ENCODE measurements at places on chromosomes 7 and 10.

- no peak for DNase-seq
These were observed 175.8 kb downstream of the TRIL start for GRCh38 chr7:28782362-28782761.

DNA sequence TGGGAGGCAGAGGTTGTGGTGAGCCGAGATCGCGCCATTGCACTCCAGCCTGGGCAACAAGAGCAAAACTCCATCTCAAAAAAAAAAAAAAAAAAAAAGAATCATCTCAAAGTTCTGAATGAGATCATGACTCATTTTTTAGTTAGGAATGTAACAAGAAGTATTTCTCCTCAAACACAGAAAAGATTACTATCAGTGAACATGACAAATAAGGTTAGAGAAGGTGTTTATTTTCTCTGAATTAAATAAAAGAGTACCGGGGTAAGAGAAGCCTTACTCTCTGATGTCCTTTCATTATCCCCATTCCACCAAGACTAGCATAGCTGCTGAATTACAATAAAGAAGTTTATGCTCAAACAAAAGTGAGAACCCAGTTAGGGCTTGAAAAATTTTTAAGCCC lies 50.1 kb downstream of the IPMK start:
- no peak for DNase-seq

DNA sequence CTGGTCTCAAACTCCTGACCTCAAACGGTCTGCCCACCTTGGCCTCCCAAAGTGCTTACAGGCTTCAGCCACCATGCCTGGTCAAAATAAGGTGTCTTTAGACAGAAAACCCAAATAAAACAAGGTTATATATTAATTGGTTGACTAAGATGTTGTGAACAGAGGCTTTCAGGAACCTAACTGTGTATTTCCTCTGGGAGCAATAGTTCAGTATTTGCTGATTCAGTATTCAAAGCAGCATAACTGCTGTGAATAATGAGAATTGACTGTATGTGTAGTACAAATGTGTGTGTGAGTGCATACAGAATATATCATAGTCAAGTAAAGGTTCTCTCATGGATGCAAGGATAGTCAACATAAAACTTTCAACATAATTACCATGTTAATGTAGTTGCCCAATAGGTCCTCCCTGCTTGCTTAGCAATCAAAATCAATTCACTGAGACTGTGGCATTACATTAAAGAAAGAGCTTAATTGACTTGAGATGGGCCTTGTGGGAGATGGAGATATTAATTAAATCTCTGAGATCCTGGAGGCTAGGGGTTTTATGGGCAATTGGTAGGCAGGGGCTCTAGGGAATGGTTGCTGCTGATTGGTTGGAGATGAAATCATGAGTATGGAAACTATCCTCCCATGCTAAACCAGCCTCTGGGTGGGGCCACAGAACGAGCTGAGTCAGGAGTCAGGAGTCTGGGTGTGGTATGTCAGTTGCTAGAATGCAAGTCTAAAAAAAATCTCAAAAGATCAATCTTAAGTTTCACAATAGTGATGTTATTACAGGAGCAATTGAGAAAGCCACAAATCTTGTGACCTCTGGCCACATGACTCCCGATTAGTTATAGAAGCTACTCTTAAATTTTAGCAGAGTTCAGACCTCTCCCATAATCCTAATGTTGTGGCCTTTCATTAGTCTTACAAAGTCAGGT lies 162.7 kb downstream of the AKR1D1 start:
- no peak for DNase-seq

- DNase-seq, result no peak
These were observed at the start of gene TMEM273 for GRCh38 chr10:49187950-49188761. TMEM273 (minus strand) TSS chr10:49188391; CDS start chr10:49188336, 55 bp downstream.

GRCh38 chr7:115549910-115550309 lies 480.7 kb downstream of the TFEC start:
- no peak for DNase-seq

DNA sequence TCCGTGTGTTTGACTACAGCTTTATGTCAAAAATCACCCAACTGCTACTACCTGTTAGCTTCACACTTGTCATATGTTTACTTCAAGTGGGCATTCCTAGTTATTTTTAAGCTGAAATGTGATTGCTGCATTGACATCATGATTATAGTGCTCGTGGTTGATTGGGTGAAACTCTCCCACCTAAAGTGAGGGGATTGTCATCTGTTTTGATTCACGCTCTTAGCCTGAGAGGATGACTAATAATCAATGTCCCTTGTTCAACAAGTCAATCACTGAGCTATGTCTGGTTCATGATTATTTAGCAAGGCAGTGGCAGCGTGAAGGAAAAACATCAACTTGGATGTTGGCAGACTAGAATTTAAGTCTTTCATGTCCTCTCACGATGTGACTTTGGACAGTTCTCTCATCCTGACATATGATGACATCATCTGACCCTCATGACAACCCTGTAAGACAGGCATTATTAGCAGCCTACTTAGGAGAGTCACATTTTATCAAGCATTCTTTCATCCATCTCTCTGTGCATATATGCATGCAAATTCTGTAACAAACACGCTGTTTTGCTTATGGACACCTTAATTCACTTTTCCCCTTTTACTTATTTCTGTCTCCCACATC lies 352.6 kb upstream of the ZMIZ1 start:
- DNase-seq, result no peak

- no peak for DNase-seq
These were observed 269.6 kb downstream of the ELFN1 start for GRCh38 chr7:1939434-1940401.

DNA sequence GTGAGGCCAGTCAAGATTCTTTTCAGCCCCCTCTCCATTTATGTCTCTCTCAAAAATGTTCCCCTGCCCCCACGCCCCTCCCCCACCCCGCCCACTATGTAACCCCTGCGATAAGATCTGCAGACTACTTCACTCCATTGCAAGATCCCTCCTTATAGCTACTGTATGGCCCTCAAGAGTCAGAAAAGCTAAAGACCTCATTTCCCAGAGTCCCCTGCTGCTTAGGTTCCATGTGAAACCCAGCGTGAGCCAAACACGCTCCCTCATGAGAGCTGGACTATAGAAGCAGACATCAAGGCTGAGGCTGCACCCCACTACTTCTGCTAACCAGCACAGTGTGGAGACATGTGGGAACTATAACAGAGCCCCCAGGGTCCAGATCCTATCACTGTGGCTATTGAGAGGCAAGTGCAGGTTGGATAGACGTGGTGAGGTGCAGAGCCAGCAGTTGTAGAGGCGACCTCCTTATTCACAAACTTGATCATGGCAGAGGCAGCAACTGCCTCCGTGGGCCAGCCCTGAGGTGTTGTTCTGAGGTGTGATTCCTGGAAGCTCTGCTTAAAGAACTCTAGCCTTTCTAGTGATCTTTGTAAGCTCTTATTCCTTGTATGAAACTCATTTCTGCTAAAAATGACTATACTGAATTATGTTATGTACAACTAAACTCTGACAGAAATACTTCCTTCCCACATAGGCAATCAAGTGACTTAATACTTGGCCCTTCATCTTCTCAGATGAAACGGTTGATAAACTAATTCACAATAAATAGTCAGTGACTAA lies 117.0 kb upstream of the ARID5B start:
- DNase-seq, result no peak

- no peak for DNase-seq
These were observed 26.4 kb downstream of the MBL2 start for GRCh38 chr10:52746169-52746568.

DNA sequence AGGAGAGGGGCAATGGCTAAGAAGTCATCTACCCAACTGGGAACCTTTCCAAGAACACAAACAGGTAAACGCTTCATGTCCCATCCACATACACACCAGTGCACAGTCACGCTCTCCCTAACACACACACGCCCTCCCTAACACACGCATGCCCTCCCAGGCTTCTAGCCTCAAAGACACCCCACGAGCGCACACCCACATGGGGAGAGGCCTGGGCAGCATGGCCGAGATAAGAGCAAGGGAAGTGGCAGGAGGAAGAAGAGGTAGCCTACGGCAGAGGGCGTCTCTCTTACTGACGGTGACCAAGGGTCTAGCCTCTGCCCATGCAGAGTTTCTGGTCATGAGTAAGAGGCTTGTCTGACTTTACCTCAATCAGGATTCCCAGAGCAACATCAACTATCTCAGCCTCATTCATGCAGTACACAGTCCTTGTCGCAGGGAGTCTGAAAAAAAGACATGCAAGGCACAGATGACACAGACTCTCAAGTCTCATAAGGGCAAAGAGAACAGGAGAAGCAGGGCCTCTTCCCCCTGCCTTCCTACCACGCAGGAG lies 3.1 kb downstream of the CYREN start:
- DNase-seq, result no peak

DNA sequence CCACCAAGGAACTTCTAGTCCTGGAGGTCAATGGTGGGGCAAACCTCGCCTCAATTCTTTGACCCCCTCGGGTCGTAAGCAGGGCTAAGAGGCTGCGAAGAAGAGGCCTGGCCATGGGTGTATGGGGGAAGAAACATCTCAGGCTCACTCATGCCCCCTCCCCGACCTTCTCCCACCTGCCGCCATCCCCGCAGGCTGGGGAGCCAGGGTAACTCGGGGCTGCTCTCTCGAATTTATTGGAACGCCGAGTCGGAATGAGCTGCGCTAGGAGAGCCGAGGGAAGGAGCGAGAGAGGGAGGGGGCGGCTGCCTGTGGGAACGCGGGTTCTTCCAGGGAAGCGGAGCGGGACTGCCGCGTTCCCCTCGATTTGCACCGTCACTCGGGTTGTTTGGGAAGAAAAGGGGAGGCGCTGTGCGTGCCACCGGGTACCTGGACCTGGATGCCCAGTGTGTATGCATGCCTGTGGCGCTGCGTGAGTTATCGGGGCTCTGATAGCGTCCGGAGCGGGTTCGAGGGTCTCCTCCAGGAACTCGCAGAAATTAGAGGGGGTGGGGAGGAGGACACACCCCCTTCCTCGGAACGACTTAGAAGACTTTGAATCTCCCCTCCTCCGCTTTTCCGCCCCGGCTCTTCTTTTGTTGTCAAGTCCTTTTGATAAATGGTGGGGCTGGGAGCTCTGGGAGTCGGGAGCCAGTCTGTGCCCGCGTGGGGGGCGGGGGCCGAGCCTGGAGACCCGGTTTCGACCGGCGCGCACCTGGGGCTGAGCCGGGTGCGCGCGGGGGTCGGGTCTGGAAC lies 1.8 kb upstream of the ZNF503 start:
- DNase-seq, result no peak

DNA sequence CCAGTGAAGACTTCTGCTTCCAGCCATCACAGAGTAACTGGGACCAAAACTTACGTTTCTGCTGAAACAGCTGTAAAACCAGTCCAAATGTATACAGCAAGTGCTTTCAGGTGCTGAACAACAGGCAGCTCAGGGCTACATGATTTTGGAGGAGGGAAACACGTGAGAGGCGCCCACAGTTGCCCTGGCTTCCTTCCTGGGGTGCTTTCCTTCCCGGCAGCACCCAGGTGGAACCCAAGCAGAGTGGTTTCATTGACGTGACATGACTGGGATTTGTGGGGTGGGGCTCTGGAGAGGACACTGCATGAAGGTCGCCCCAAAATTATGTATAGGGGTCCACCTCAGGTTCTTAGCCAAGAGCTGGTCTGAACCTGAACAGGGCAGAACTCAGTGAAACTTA lies 34.2 kb downstream of the IL2RA start:
- no peak for DNase-seq

DNA sequence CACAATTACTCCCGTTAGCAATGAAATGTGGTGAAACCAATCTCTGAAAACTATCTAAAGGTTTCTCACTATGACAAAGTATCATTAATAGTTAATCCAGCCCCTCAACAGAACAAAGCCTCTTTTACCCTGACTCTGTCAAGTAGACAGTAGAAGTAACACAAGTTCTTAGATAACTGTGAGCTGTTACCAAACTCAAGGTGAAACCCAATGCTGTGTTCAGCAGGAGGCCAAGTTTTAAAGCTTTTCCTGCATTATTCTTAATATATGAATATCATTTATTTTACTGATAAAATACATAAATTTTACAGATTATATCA lies 109.1 kb downstream of the SRPK2 start:
- no peak for DNase-seq

GRCh38 chr7:94656925-94657731 lies 1.2 kb upstream of the SGCE start:
- DNase-seq, result no peak

DNA sequence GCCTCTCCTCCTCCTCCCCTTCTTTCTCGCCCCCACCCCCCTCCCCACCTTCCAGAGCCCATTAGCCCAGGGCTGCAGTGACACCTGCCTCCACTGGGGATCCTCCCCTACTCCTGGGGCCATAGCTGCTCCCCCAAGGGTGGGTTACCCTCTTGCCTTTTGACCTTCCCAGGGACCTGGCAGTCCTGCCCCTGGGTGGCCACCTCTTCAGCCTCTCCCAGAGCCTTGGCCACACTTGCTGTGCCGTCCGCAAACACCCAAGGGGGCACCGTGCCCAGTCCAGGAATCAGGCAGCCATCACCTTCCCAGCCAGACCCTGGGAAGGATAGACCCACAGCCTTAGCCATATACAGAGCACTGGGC lies 19.8 kb upstream of the CLDN4 start:
- DNase-seq, result no peak

GRCh38 chr7:46450886-46451285 lies 529.8 kb upstream of the IGFBP3 start:
- DNase-seq, result no peak

- DNase-seq, result no peak
These were observed 986 bp downstream of the NRP1 start for GRCh38 chr10:33333260-33334101.

DNA sequence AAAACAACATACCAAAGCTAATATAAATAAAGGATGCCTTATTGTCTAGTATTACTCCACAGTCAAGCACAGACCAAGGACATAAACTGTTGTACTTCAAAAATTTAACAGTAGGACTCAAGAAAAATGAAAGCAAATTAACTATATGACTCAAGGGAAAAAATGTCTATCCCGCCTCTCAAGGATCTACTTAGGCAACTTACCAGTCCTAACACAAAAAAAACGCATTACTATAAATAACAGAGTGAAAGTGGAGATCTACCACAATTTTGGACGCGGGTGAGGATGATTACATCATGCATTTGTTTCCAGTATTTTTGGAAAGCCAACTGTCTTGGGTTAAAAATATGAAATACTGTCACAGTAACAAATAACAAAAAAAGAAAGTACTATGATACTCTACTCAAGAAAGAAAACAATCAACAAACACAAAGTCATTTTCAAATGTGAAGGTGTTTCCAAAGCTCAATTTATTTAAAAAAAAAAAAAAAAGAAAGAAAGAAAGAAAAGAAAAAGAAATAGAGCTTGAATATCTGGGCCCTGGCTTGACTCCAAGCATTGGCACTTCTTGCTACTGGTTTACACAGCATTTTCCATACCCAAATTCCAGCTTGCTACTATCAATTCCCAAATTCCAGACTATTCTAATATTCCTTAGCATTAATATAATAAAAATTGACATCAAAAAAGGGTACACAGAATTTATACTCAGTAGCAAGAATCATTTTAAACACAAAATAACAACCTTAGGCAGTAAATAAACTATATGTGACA lies 99.4 kb downstream of the RSU1 start:
- DNase-seq, result no peak

GRCh38 chr7:26487780-26488515 lies 196.3 kb downstream of the SNX10 start:
- DNase-seq, result no peak

- DNase-seq, result no peak
These were observed 9.3 kb downstream of the GIMAP7 start for GRCh38 chr7:150524018-150524417.
